ENCODE measurements at places on chromosomes 3 and 15.

GRCh38 chr3:35263477-35263876 is 375.8 kb upstream of the ARPP21 start:
- no peak for DNase-seq

GRCh38 chr3:111874177-111874820 is 15.2 kb downstream of the PHLDB2 start:
- DNase-seq = no peak

DNA sequence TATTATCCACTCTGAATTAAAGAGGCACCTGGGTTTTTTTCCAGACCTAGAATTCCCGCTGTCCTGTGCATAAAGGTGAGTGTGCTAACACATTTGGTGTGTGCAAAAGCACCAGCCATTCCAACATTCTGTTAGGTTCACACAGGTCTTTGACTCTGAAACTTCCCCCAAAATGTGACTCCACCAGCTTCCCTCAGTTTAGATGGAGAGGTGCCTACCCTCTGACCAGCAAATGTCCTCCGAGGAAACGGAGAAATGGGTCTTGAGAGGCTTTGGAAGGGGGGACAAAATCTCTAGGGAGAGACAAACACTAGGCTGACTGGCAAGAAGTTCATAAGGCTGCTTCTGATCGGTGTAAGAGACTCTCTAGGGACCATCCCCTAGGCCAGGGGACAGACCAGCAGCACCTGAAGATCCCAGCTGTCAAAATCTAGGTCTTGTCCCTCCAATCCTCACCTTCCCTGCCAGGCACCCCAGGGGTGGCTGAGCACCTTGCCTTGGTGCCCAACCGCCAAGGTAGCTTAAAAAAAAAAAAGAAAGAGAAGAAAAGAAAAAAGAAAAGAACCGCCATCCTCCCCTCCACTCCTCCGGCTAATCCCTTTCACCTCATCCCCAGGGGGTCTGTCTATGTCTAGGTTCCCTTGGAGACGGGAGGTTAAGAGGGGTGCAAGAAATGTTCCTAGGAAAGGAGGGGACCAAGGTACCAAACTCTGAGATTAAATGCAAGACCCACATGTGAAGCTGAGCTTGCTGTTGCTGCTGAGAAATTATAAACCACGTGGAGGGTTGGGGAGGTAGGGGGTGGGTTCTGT is 2.0 kb upstream of the MECOM start:
- no peak for DNase-seq

GRCh38 chr3:193344486-193344885 is 34.1 kb downstream of the ATP13A5 start:
- no peak for DNase-seq

GRCh38 chr3:39848365-39848764 is 39.0 kb downstream of the MYRIP start:
- no peak for DNase-seq

Data from CD4-positive, alpha-beta T cell treated with Interleukin-1 beta for 1 hour (primary cell).